ENCODE measurements at places on chromosomes 6 and 20.

DNA sequence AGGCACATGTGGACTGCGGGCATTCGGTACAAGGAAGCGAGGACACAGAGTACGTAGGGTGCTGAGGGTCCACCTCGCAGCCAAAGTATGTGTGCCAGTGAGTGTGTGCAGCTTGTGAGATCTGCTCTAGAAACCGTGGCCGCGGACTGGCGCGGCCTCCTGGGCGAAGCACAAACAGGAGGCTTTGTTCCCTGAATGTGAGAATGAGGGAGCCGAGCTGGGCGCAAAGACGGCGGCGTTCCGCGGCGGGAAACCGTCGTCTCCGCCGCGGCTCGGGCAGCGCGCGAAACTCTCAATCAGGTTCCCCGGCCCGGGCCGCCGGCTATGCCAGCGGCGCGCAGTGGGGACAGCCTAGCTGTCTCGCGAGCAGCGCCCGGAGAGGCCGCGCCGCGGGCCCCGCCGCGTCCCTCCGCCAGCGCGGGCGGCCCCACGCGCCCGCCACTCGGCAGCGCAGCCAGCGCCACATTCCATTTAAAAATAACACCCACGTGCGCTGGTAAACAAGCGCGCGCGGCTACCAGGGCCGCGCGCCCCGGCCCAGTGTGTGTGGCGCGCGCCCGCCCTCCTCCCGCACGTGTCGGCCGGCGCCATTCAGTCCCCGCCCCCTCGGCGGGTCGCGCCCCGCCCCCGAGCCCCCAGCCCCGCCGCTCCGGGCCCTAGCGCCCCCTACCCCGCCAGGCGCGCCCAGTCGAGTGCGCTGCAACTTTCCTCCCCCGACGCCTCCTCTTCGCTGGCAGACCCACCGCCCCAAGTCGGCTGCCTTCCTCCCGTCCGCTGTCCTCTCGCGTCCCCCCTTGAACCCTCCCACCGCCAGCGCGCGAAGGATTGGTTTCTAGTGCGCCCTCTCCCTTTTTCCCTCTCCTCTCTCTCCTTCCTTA lies 3.0 kb upstream of the FOXO3 start:
- peak; percentile 69 for DNase-seq
- H3K27ac ChIP-seq = peak overlapping the region; percentile 100
- H3K4me3 ChIP-seq = peak overlapping the region; percentile 69
- no peaks in the 10 kb centered on the region for H3K27me3 ChIP-seq
- no peaks in the 10 kb centered on the region for H3K36me3 ChIP-seq

DNA sequence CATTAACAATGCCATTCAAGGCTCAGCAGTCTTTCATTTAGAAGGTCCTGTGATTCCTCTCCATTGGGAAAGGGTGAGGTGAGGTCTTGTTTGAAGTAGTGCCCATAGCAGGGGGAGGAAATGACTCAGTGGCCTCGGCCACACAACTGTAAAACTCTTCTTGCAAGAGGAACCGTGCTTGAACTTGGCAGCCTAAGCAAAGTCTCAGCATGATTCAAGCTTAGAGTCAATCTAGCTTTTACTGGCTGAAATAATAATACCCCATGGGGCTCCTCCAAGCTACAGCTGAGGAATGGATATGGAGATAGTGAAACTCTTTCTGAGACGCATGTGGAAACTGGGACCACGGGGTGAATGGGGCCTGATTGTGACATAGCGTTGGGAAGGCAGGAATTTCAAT lies 428.2 kb downstream of the BMP2 start:
- DNase-seq = no peak
- no peak overlapping the region for H3K4me3 ChIP-seq
- H3K27me3 ChIP-seq = no peaks in the 10 kb centered on the region

DNA sequence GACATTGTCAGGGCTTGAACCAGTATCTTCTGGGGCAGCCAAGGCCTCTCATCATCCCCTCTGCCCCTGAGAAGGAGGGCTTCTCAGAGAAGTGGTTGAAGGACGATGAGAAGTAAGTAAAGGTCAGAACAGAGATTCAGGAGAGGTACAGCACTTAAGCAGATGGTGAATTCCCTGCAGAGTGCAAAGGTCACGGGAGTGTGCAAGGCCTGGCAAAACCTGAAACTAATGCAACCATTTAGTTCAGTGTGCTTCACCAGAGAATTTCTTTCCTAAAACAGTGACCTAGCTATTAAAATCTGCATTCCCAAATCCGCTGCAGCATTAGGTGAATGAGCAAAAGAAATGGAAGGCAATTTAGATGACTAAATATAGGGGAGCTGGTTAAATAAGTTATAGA lies 58.4 kb downstream of the TRERF1 start:
- no peaks in the 10 kb centered on the region for H3K36me3 ChIP-seq
- H3K4me1 ChIP-seq = no peaks in the 10 kb centered on the region
- H3K27ac ChIP-seq = no peak overlapping the region
- no peak overlapping the region for H3K4me3 ChIP-seq

- H3K27me3 ChIP-seq = no peaks in the 10 kb centered on the region
- H3K4me1 ChIP-seq = peaks cover 19% of the 10 kb centered on the region
- H3K36me3 ChIP-seq = no peaks in the 10 kb centered on the region
- H3K27ac ChIP-seq = no peak overlapping the region
- H3K4me3 ChIP-seq = no peak overlapping the region
Observed at GRCh38 chr20:62621251-62622110, 20.8 kb upstream of the SLCO4A1 start.
